ENCODE measurements at places on chromosomes 7 and 10. TPM values are rescaled to one million over a fixed set of nuclear protein-coding genes. Genes with fewer than 3 reads are reported as not detected.

- no peak for DNase-seq
Observed at GRCh38 chr7:141960687-141961422, 12.7 kb downstream of the TAS2R38 start.

DNA sequence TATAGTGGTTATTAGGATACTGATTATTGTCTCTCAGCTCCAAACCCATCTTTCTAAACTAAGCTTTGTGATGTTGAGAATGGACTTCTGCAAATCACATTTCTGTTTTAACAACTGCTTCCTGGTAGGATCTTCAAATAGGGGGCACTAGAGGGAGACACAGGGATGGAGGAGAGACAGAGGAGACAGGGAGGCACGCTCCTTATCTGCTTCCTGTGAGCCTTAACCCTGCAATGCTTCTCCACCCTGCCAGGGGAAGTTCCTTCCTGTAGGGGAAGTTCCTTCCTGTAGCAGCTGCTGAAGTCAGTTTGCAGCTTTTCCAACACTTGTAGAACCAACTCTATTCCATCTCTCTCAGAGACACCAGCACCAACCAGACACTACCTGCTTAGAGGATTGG lies 847.2 kb downstream of the CCSER2 start:
- no peak for DNase-seq

GRCh38 chr10:33709008-33709753 lies 374.7 kb upstream of the NRP1 start:
- no peak for DNase-seq

DNA sequence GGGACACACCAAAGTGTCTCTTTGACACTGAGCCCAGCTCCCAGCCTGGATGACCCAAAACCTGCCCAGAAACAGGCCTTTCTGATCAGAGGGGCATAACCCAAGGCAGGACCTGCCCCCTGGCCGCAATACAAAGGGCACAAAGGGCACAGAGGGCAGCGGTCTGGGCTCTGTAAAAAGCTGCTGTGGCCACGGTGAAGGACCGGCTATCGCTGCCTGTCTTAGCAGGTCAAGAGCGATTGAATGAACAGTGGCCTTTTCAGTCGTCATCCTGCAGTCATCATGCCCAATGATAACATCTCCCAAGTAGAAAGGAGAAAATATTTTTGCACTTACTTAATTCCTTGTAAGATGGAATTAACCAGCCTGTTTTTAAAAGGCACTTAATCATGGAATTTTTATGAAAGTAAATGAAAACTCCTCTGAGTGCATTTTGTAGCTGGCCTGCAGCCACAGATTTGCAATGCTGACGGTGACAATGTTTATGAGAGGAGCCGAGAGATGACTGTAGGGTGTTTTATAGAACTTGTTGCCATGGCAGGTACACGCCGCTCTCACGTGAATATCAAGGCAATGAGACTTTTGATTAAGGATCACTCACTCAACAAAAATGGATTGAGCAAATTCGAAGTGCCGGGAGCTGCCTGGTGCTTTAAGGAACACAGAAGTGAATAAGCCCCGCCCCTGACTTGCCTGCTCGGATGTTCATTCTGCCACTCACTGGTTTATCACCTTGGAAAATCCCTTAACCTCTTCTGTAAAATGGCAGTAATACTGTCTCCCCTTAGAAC lies 47.3 kb upstream of the BHLHA15 start:
- no peak for DNase-seq

DNA sequence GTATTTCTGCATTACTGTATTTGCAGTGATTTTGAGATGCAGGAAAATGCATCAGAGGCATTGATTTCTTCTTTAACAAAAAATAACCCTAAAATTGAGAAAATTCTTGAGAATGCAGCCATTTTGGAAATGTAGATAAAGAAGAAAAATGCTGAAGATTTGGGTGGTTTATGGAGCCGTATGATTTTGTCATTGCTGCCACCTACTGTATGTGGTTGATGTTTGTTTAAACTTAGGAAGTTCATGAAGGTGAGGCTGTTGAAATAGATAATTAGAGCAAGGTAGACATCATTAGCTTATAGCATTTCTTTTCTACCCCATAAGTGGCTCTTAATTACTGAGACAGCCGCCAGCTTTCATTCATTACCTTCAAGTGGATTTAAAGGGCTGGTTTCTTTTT lies 92.1 kb upstream of the SAMD8 start:
- DNase-seq = no peak

DNA sequence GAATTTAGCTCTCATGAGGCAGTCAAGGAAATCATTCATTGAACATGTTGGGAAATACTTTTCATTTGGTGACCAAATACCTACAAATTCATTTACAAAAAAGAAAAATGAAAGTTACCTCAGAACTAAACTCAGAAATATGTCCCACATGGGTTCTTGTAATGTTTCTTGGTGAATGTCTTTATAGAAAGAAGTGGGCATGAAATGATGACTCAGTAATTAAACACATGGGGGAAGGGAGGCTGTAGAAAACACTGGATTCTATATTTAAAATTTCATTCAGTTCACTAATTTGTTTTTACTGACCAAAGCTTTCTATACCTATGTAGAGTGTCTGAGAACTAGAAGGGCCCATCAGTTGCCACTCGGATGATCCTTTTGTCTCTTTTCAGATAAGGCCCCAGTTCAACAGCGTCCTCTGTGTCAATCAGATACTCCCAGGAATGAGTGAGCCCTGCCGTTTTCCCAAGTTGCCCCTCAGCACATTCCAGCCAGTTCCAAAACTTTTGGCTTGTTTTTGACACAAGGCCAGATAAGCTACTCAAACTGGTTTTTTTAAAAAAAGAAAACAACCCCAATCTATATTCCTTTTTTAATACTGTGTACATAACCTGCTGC lies 49.3 kb upstream of the AGBL3 start:
- DNase-seq = no peak

GRCh38 chr10:48456361-48456804 lies 148.5 kb downstream of the ARHGAP22 start:
- DNase-seq = no peak

DNA sequence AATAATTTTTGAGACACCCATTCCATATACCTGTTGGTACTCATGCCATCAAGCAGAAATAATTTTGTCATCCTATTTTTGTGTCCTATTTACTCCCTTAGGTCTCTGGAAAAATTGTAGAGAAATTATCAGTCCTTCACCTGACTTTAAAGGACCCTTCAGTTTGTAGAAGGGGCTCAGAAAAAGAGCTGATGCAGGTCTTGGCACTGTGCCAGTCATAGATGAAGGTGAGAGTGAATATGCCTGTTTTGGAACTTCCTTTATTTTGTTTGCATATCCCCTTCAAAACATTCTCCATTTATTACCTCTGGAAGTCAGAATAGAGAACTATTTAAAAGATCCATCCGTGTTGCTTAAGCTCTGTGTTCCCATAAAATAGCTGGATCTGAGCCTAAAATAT lies 321.0 kb upstream of the TPK1 start:
- DNase-seq = no peak

DNA sequence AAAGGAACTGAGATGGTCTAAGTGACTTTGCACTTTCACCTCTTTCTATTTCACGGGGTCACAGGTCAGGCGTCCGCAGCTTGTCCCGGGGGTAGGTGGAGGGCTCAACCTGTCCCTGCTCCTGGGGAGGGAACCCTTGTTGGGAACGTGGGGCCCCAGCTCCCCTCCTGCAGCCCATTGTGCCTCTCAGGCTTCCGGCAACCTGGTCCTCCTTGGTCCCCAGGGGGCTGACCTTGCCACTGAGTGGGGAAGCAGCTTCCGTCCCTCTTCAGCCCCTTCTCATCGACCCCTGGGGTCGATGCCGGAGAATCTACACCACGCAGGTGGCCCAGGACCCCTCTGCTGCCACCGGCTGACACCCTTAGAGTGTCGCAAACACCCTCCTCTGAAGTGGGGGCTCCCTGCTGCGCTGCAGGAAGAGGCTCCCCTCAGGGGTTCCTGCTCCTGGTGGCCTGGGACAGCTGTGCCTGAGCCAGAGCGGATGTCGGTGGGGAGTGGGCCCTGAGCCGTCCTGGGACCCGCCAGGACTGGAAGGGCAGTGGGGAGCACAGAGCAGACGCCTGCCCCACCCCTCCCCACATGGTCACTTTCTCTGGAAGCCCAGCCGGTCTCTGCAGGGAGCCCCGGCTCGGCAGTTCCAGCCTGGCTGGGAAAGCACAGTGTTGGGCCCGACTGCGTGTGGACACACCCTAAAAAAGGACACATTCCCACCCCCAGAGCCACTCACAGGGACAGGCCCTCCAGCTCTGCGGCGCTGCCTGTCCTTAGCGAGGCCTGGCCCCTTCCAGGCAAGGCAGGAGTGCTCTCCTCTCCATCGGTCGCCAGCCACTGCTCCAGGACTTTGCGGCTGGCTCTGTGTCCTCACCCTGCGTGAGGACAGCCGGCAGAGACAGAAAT lies 357.5 kb upstream of the SHH start:
- no peak for DNase-seq

The CTNNA3 gene
- 0.25 TPM for total RNA-seq

The PANK1 gene
- 1.6 TPM for total RNA-seq

All from activated T-cell treated with anti-CD3 and anti-CD28 coated beads, Interleukin-2, amount 50 U/mL, for 72 hours (primary cell).